ENCODE measurements at places on chromosomes 7 and 10.

DNA sequence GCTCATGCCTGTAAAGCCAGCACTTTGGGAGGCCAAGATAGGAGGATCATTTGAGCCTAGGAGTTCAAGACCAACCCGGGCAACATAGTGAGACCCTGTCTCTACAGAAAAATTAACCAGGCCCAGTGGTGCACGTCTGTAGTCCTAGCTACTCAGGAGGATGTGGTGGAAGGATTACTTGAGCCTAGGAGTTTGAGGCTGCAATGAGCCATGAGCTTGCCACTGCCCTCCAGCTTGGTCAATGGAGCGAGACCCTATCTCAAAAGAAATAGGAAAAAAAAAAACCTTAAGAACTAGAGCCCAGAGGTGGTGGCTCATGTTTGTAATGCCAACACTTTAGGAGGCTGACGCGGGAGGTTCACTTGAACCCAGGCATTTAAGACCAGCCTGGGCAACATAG, 2.2 kb downstream of the STRA8 start:
- DNase-seq: no peak

GRCh38 chr10:101776161-101776817, 375 bp upstream of the FGF8 start:
- peak; percentile 35 for DNase-seq

DNA sequence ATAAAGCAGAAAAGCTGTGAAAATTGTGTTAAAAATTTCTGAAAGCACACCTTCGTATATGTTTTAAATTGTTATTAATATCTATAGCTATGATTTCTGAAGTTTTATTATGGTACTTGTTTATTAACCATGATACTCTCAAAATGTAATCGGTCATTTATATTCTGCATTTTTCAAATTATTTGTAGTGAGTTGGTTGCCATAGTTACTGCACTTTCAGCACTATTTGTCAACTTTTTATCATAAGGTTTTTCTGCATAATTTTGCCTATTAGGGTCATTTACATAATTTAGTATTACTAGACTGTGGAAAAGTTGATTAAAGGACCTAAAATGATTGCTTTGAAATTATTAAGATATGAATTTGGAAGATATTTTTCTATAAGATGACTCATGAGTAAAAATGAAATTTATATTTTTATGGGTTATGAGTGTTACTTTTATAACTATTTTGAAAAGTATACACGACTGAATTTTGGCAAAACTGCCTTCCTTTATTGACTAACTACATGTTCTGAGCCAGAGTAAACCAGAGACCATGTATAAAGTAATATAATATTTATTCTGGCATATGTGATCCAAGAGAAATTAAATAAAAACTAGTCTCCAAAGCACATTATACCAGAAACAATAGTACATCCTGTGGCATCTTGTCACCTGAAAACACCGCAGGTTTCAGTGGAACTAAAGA, 7.9 kb upstream of the AGR2 start:
- DNase-seq: no peak

GRCh38 chr10:125257521-125258108, 97.3 kb upstream of the CTBP2 start:
- no peak for DNase-seq

- DNase-seq: no peak
Measured at GRCh38 chr7:33108554-33109004, 625 bp downstream of the RP9 start.

- no peak for DNase-seq
Measured at GRCh38 chr10:19778996-19779395, 37.2 kb upstream of the PLXDC2 start.

GRCh38 chr7:1590476-1590875, 20.6 kb upstream of the PSMG3 start:
- DNase-seq: no peak

- no peak for DNase-seq
Measured at GRCh38 chr7:36273836-36274235, 115.8 kb upstream of the ANLN start.

GRCh38 chr7:2903682-2904162, 59.6 kb upstream of the GNA12 start:
- no peak for DNase-seq

DNA sequence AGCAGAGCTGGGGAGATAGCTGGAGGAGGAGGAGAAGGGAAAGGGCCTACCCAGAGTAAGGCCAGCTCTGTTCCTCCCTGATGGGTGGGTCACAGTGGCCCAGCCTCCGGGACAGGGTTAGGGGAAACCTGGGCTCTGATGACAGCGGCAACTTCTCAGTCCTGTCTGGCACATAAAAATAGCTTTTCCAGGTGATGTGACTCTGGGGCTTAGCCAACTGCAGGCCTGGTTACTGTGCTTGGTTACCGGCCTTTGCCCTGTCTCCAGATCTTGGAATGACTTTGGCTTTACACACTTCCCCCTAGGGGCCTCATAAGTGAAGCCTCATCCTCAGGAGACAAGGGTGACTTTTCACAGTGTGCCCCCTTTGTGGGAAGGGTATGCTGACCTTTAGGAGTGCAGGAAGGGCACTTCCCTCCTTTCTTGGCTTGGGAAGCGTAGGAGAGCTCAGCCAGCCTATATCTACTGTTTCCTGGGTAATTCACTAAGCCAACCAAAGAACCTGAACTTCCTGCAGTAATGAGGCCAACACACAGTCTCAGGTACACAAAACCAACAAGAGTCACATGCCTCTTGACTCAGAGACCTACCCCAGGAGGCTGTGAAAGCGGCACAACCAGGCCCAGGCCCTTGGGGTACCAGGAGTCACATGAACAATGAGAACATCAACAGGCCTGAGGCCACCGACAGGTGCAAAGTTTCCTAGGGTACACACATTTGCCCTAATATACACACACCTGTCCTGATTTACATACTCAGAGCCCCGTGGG, 11.7 kb upstream of the HILPDA start:
- DNase-seq: no peak

DNA sequence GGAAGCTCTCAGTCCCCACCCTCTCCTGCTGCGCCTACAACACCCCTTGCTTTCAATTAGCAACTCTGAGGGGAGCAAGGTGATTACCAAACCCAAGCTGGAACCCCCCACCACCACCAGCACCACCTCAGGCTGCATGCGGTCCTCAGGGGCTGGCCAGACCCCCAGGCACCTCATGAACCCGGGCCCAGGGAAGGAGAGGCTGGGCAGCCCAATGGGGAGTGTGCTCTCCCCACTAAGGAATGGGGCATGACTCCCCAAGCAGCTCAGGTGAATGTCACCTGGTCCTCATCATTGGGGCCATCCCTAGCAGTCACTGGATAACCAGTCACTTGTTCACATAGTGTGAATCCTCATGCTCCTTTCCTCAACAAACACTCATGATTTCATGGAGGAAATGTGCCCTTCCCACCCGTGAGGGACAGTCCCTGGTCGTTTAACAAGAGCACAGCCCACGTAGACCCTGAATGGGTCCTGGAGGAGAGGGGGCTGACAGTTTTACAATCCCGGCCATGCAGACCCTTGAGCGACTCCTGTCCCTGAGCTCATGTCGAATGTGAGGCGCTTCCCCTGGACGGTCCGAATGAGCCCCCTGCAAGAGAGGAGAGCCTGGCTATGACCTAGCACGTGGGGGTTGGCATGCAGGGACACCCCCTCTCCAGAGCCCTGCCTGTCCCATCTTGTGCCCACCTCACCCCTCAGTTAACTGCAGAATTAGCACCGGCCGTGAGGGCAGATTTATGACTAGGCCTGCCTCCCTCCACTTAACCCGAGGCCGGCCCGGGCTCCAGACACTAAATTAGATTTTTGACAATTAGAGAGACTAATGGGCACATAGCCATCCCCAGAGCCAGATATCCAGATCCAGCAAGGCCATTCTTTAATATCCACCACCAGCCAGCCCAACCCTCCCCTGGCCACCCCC, 29.1 kb downstream of the POLL start:
- DNase-seq: no peak

- no peak for DNase-seq
Measured at GRCh38 chr10:5442990-5443370, 30.6 kb downstream of the NET1 start.

GRCh38 chr10:73875139-73875475, 752 bp upstream of the CAMK2G start:
- DNase-seq: no peak

DNA sequence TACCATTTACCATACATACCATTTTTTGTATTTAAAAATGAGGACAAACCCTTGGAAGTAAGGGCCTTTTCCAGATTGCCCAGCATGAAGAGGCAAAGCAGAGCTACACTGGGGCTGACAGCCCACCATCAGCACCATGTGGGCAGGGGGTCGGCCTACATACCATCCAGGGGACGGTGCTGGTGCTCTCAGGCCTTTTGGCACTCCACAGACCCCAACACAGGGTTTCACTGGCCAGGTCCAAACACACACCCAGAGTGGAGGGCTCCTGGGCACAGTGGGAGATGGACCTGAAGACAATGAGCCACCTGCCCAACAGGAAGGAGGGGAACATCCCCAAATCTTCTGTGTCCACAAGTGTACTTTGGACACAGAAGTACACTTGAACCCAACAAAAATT, 69.2 kb upstream of the CAMK2B start:
- DNase-seq: no peak

- DNase-seq: no peak
Measured at GRCh38 chr10:84966708-84967441, 638.5 kb downstream of the CCSER2 start.

- no peak for DNase-seq
Measured at GRCh38 chr7:39745320-39745719, 121.9 kb downstream of the RALA start.

GRCh38 chr10:132419538-132420468, 22.8 kb downstream of the PWWP2B start:
- no peak for DNase-seq

DNA sequence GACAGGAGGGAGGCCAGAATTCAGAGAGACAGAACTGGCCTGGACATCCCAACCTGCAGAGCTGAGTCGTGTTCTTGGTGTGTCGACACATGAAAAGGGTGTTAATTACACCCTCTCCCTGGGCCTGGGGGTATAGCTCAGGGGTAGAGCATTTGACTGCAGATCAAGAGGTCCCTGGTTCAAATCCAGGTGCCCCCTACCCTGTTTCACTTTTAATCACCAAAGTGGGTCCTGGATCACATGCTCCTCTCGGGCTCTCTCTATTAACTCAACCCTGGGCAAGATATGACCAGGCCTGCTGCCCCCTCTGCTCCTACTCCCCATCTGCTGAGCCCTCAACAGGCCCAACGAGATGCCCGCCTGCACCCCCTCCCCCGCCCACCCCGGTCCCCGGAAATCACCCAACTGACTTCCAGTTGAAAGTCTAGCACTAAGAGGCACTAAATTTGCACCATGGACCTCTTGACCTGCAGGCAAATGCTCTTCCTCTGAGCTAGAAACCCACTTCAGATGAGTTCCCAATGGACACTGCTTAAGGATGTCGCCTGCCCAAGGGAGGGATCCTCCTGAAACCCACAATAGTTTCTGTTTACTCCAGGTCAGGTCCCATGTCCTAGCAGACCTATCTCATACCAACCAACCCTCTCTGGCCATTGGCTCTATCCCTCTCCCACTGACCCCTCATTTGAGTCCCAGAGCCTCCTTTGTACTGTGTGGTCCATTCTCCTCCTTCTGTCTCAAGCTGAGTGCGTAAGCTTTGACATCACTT, 137.6 kb downstream of the ZNF467 start:
- peak; percentile 42 for DNase-seq

- no peak for DNase-seq
Measured at GRCh38 chr10:1966712-1967376, 229.5 kb upstream of the ADARB2 start.

- DNase-seq: peak; percentile 55
Measured at GRCh38 chr10:110600487-110601101, 33.1 kb downstream of the SMC3 start.

- no peak for DNase-seq
Measured at GRCh38 chr10:114577133-114577532, 80.9 kb downstream of the ABLIM1 start.

DNA sequence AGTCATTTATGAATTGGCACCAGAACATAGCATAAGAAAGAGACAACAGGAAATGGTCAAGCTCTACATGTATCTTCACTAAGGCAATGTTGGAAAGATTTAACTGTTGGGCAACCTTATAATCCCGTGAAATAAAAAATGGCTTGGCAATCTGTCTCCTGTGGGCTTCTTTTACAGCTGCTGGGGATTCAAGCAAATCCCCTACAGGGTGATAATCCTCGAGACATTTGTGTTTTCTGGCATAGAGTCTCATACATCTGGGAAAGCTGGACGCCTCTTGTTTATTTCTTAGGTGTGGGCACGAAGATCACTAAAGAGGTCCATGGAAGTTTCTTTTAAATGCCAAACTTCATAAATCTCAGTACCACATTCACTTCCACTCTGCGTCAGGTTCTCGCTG, 82.2 kb upstream of the GPR141 start:
- DNase-seq: no peak

- DNase-seq: no peak
Measured at GRCh38 chr7:50627824-50628361, 62.7 kb upstream of the DDC start.

DNA sequence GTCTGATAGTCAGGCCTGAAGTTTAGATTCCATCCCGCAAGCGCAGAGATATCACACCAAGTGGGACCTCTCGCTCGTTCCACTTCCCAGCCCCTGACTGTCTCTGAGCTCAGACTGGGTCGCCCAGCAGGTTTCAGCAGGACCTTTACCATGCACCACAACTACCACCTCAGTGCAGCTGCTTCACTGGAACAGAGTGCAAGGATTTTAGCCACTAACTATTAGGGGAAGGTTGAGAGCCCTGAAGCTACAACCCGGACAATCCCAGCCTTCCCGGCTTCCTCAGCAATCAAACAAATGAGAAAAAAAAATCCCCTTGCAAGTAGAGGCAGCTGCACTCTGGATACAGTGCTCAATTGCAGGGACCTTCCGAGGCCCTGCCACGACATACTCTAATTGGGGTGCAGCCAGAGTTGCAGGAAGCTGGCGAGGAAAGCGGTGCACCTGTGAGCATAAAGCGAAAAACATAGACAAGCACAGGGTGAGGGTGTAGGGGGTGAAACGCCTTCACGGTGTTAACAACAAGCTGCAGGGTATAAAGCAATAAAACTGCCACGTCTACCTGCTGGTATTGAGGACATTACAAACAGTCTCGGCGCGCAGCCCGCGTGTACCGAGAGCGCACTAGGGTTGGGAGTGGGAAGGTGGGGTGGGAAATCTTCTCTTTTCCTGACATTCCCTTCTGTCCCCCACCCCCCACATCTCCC, 2.6 kb upstream of the DLX6 start:
- DNase-seq: no peak

- DNase-seq: no peak
Measured at GRCh38 chr7:138662076-138662990, 38.8 kb downstream of the SVOPL start.

GRCh38 chr10:5036511-5036910, 32.9 kb upstream of the AKR1C2 start:
- DNase-seq: no peak

- no peak for DNase-seq
Measured at GRCh38 chr7:130491841-130492522, at the start of gene MEST. Gene MEST (plus strand): TSS chr7:130492085. CDS start chr7:130492314, 229 bp downstream.

DNA sequence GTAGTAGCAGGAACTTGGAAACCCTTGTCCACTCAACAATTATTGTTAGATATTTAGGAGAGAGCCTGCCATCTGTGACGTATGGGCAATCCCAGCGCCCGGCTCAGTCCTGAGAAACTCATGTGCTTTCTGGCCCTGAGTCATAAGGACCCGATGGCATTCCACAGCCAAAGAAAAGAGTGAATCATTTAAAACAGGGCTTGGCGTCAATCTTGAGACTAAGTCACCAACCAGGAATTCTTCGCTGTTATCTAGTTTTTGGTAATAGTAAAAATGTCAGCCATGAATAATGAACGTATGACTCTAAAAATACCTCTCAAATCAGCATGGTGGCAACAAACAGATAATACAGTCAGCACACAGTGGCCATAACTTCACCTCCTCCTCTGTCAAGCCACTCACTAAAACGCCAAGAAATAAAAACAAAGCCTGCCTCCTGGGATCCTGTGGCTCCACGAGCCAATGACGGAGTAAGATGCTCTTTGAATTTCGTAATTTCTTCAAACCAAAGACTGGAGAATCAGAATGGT, 140.8 kb downstream of the ADAM12 start:
- peak; percentile 29 for DNase-seq
